ENCODE measurements at places on chromosomes 2 and 18.

GRCh38 chr18:58113337-58113736 lies 69.3 kb downstream of the NEDD4L start:
- no peak for DNase-seq

DNA sequence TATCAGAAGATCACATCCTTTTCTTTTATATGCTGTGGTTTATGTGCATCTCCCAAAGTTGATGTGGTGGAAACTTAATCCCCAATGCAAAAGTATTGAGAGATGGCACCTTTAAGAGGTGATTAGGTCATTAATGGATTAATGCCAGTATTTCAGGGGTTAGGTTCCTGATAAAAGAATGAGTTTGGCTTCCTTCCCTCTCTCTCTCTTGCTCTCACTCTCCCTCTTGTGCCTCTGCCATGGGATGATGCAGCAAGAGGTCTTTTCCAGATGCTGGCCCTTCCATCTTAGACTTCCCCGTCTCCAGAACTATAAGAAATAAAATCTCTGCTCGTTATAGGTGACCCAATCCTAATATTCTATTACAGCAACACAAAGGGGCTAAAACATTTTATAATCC lies 85.0 kb downstream of the TTC27 start:
- peak; percentile 54 for DNase-seq

- no peak for DNase-seq
These were observed 22.9 kb downstream of the MBP start for GRCh38 chr18:77109648-77110019.

- DNase-seq, result no peak
These were observed 43.9 kb downstream of the CHMP3 start for GRCh38 chr2:86519349-86519748.

GRCh38 chr18:2303517-2304238 lies 267.6 kb downstream of the METTL4 start:
- peak; percentile 64 for DNase-seq

DNA sequence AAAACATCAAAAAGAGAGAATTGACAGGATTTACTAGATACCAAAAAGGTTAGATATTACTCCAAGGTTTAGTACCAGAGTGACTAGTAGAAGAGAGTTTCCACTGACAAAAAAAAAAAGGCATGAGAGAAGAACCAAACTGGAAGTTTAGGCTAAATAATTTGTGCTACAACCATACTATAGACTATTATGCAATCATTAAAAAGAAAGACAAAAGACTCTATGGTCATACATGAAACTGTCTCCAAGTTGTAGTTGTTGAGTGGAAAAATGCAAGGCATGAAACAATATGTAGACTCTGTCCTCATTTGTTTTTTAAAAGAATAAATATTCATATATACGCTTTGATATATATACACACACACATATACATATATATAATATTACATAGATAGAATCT lies 1.7 kb upstream of the EXOC6B start:
- DNase-seq, result no peak

DNA sequence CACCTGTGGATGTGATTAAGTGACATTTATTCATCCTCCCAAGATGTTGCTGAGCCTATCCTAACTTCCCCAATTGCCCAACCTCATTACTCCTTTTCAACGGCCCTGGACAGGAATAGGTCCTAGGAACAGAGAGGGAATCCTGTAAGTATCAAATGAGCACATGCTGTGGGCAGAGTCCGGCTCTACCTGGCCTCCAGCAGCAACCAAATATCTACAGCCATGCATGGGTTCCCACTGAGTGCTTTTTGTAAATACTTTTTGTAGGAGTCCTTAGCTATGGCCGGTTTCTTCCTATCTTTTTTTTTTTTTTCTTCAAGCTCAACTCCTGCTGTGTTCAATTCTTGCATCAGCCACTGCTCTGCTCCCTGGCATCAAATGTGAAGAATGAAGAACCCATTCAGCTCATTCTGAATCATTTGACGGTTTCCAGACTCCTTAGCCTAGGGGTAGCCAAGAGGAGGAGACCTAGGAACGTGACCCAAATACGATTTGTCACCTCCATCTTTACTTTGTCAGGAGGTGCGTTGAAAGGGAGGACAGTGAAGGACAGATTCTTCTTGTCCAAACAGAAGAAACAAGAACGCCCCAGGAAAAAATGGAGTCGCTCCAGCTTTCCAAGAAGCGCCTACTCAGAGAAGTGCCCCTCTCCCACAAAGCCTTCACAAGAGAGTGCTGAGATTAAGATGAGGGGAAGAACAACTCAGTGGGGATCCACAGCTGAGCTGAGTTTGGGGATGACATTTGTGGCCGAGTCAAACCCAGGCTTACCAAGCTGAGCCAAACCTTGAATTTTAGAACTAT lies 46.7 kb upstream of the LCLAT1 start:
- DNase-seq, result no peak

- DNase-seq, result no peak
These were observed 255.9 kb downstream of the TXNL1 start for GRCh38 chr18:56382541-56382940.

DNA sequence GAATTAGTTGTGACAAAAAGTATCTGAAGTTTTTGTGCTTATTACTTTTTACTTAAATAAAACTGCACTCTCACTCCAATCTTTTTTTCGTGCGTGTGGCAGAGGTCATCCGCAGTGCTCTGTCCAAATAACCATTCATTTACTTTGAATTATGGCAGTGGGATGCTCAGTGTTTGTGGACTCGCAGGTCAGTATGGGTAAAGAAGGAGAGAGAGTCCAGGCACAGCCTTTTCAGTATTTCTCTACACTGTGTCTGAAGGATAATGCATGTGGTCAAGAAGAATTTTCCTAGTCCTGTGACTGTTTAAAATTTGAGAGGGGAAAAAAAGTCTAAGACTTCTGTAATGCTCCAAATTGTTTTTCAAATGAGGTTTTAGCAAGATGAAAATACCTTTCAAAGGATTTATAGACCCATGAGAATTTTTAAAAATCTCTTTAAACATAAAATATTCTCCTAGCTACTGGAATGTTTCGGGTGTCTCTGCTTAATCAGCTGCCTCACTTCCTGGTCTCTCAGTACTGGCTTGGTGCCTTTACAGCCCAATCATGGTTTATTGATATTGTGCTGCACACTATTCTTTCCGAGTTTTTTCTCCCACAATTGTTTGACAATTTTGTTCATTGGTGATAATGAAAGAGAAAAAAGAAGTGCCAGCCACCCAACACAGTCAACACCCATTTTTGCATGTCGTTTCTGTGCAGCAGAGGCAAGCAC lies 453.2 kb downstream of the PTPRM start:
- no peak for DNase-seq

DNA sequence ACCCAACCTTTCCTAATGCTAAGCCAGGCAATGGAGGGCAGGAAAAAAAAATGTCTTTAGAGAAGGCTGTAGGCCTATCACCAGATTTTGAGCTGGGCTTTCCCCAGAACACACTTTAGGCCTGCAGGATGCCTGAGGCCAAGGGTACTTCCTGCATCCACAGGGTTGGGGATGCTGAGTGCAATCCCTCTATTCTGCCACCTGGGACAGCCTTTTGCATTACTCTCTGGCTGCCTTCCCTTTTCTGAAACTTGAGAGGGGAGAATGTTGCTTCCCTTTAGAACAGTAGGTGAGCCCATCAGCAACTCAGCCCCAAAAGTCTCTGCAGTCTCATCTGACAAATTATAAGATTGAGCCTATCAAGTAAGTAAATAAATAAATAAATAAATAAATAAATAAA lies 195.2 kb downstream of the SLC8A1 start:
- DNase-seq, result no peak

- DNase-seq, result no peak
These were observed 192.2 kb downstream of the HDAC4 start for GRCh38 chr2:239208465-239209180.

DNA sequence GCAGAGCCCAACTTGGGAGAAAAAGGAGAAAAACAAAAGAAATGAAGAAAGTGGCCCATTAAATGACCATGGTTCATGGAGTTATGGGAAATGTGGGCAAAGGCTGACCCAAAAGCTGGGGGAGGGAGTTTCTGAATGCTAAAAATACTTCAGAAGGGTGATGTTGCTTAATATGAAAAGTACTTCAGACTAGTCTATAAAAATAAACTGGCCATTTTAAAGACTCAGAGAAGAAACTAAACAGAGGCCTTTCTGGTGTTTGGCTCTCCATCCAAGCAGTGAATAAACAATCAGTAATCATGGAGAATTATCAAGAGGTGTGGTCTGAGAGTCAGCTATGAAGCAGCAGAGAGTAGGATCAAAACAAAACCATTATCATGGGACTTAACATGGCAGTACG lies 160.8 kb upstream of the MAPRE2 start:
- DNase-seq, result no peak

- peak; percentile 23 for DNase-seq
These were observed 4.9 kb downstream of the QPCT start for GRCh38 chr2:37349231-37349860.

- DNase-seq, result no peak
These were observed 820 bp upstream of the MATN3 start for GRCh38 chr2:20013126-20013849.

GRCh38 chr2:131037398-131038257 lies 55.6 kb downstream of the FAM168B start:
- no peak for DNase-seq

DNA sequence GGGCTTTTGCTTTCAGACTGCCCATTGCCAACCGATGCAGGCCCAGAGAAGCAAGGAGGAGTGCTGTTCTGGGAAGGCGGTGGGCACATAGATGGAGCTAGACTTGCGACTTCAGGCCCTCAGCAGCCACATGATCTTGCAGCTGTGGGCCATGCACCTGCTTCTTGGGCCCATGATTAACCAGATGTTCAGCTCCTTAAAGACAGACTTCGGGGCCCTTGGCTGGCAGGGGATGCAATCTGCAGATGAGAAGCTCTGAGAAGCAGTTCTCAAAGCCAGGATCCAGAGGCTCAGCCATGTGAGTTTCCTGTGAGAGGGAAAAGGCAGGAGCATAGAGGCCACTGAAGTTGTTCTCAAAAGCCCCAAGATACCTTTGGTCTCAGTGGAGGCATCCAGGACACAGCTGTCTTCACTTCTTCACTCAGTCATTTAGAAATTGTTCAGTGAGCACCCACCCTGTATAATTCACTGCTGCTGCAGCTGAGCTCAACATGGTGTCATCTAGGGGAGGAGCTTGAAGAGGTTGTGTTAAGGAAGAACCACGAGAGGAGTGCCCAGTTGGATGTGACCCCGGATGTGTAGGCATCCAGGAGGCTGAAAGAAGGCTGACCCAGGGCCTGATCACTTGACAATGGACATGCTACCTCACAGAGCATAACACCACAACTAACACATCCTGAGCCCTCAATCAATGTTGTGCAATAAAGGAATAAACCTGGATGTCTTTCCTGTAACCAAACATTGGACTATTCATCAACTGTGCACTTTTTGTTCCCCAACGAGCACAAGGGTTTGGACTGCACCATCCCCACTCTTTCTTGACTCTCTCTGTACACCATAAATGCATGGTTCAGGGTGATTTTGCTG lies 44.7 kb upstream of the TMEM200C start:
- no peak for DNase-seq

DNA sequence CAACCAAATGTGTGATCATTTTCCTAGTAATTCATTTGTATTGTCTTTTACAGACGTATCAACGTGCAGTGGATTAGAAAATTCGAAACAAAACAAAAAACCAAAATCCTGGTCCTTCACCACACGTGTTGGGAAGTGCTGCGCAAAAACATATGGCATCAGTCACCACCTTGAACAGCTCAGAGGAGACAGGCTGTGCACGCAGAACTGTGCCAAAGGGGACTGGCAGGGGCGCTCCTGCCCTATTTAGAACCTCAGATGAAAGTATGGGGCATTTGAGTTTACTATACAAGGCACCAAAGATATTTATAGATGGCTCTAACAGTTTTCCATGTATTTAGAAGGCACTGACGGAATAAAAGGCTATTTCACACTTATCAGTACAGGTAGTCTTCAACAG lies 42.3 kb downstream of the NOL10 start:
- DNase-seq, result no peak

GRCh38 chr2:228699400-228699799 lies 517.9 kb upstream of the SPHKAP start:
- DNase-seq, result peak; percentile 44

- no peak for DNase-seq
These were observed 31.4 kb upstream of the IL1B start for GRCh38 chr2:112867701-112868631.

DNA sequence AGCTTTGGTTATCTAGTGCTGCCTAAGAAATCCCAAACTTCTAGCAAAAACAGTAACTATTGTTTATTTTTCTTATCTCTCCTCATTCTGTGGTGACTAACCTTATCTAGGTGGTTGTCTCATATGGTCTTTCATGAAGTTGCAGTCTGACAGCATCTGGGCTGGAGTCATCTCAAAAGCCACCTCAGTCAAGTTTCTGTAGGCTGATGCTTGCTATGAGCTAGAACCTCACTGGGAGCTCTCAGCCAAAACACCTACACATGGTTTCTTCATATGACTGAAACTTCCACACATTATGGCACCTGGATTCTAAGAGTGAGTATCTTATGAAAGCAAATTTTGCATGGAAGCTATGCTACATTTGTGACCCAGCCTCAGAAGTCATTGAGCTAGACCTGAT lies 596.4 kb upstream of the VRK2 start:
- no peak for DNase-seq

GRCh38 chr2:26185304-26185928 lies 12.5 kb downstream of the GAREM2 start:
- DNase-seq, result no peak

DNA sequence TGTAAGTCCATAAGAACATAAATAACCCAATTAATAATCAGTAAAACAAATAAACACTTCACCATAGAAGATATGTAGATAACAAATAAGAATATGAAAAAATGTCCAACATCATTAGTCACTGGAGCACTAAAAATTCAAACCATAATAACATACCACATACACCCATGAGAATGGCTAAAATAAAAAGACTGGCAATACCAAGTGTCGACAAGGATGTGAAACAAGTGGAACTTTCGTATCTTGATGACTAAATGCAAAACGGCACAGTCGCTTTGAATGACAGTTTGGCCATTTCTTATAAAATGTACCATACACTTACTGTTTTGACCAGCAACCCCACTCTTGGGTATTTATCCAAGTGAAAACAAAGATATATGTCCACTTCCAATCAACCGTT lies 26.8 kb downstream of the ANKMY1 start:
- no peak for DNase-seq

DNA sequence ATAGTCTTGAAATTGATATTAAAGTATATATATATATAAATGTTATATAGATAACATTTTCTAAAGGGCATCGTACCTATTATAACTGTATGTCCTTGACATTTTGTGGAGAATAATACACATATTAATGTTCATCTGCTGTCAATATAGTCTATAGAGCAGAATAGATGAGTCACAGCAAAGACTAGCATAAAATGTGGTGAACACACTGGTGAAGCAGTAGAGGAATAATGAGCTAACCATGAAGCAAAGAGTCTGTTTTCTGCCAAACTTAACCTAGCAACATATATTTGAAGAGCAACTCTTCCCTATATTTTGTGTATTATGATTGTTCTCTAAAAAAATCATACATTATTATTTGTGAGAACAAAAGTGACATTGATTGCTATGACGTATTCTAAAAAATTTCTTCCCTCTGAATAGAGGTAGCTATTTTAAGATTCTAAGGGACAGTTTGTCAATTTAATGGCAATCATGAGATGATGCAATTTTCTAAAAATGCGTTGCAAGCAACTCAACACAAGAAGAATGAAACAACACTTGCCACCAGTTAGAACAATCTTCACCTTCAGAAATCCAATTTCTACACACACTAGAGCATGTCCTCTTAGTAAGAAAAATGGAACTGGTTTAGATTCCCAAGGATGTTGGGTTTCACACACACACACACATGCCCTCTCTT lies 22.0 kb downstream of the DOCK10 start:
- peak; percentile 50 for DNase-seq
